Muscle of arm (tissue), 14 donors: ENCODE measurements at places on chromosomes 5 and 9.

- DNase-seq: no peak
Observed at GRCh38 chr9:137452006-137452760, 7.0 kb downstream of the NSMF start.

DNA sequence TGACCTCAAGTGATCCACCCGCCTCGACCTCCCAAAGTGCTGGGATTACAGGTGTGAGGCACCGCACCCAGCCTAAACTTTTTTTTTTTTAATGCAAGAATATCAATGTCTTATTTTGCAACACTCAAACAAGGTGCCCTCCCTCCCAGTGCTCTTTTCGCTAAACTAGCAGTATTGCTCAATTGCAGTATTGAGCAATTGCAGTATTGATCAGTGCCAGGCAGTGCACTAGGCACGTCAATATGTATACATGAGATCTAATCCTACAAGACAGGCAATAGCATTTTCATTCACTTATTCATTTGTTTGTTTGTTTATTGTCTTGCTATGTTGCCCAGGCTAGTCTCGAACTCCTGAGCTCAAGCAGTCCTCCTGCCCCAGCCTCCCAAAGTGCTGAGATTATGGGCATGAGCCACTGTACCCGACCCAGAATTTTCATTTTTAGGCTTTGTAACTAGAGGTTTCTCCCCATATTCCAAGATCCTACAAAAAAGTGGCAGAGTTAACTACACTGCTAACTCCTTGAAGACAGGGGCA, 94.5 kb downstream of the TTLL11 start:
- DNase-seq: no peak

DNA sequence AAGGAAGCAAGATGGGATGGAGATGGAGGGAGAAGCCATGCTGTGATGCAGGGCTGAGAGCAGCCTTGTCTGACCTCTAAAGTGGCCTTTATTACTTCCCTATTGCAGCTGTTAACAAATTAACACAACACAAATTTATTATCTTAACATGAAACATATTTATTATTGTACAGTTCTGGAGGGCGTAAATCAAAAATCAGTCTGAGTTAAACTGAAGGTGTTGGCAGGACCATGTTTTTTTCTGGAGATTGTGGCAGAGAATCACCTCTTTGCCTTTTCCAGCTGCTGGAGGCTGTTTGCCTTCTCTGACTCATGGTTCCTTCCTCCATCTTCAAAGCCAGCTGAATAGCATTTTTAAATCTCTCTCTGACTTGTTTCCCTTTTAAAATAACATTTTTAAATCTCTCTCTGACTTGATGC, 7.2 kb upstream of the MCC start:
- DNase-seq: no peak

- DNase-seq: no peak
Observed at GRCh38 chr5:56527174-56527573, 288.2 kb upstream of the MAP3K1 start.

GRCh38 chr9:8633784-8634183, 834.2 kb upstream of the DMAC1 start:
- DNase-seq: no peak

DNA sequence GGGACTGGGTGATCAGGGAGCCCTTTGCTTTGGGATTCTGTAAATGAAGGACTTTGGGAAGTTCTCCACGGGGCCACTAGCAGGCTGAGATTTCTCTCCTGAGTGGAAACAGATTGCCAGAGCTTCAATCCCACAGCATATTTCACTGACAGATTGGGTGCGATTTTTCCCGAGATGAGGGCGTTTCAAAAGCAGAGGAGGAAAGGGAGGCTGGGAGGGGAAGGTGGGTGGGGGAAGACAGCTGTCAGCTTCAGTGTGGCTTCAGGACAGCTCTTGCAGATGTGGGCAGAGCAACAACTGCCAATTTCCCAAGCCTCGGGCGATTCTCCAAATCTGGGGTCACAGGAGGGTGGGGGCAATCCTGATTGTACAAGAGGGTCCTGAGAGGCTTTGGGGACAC, 258.5 kb upstream of the ADRA1B start:
- peak; percentile 7 for DNase-seq
